Activated CD4-positive, alpha-beta T cell treated with anti-CD3 and anti-CD28 coated beads, Interleukin-2, amount 10 ng/mL, durations not matched to agents 24 days and 14 days (primary cell): ENCODE measurements at places on chromosomes 1 and 21. TPM values are rescaled to one million over a fixed set of nuclear protein-coding genes. Genes with fewer than 3 reads are reported as not detected.

Gene TBX19
- 2.5 and 3.2 TPM in 2 replicates for total RNA-seq

Gene HES2
- 0.19 and 0.26 TPM in 2 replicates for total RNA-seq

Gene CELA3A
- total RNA-seq, result not detected in 2 replicates

DNA sequence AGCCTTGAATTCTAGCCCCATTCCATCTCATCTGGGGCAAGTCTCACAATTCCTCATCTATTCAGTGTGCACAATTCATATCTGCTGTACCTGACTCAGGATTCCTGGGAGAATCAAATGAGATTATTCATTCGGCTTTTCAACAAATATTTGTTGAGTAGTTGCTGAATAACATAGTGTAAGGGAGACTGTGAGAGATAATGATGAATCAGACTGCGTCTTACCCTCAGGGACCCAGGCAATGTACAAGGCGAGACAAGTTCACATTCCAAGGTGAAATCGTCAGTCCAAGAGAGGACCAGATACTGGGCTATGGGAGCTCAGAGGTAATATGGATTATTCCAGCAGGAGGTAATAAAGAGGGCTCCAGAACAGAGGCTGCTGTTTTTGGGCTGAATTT lies 67.8 kb upstream of the SMYD2 start:
- no peaks in the 10 kb centered on the region for H3K36me3 ChIP-seq
- H3K4me3 ChIP-seq, result no peak overlapping the region
- no peak overlapping the region for H3K27ac ChIP-seq
- no peaks in the 10 kb centered on the region for H3K4me1 ChIP-seq

GRCh38 chr1:61329556-61329955 lies 247.2 kb downstream of the NFIA start:
- DNase-seq, result no peak
- peaks cover 26% of the 10 kb centered on the region for H3K4me1 ChIP-seq
- H3K27me3 ChIP-seq, result peaks cover 11% of the 10 kb centered on the region
- no peaks in the 10 kb centered on the region for H3K36me3 ChIP-seq
- no peak overlapping the region for H3K4me3 ChIP-seq

GRCh38 chr1:90969241-90969640 lies 52.6 kb downstream of the ZNF644 start:
- no peak for DNase-seq
- H3K4me1 ChIP-seq, result peaks cover 8% of the 10 kb centered on the region
- peaks cover 14% of the 10 kb centered on the region for H3K36me3 ChIP-seq
- H3K27me3 ChIP-seq, result no peaks in the 10 kb centered on the region
- no peak overlapping the region for H3K27ac ChIP-seq
- no peak overlapping the region for H3K4me3 ChIP-seq

- no peak for DNase-seq
- H3K27me3 ChIP-seq, result no peaks in the 10 kb centered on the region
- peaks cover 48% of the 10 kb centered on the region for H3K4me1 ChIP-seq
- no peaks in the 10 kb centered on the region for H3K36me3 ChIP-seq
- peak overlapping the region; percentile 95 for H3K27ac ChIP-seq
- peak overlapping the region; percentile 71 for H3K4me3 ChIP-seq
These were observed 179.1 kb downstream of the PSMG1 start for GRCh38 chr21:39003982-39004633.

DNA sequence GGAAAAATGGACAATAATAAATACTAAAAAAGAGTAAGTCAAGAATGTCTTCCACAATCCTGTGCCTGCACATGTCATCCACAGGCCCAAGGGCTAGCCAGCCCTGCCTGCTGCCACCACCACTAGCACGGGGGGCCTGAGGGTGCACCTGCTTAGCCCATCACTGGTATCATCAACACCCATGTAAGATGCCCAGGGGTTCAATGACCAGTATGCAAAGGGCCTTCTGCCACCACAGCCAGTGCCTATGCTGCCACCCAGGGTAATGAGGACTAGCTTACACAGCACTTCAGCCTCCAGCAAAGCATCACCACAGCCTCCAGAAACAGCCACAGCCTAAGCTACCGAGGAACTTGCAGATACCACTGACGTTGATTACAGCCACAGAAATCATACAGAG lies 46.3 kb downstream of the POFUT2 start:
- no peak overlapping the region for H3K27ac ChIP-seq
- peaks cover 41% of the 10 kb centered on the region for H3K27me3 ChIP-seq
- peaks cover 2% of the 10 kb centered on the region for H3K4me1 ChIP-seq
- DNase-seq, result peak; percentile 51
- peaks cover 3% of the 10 kb centered on the region for H3K36me3 ChIP-seq
- H3K4me3 ChIP-seq, result no peak overlapping the region

DNA sequence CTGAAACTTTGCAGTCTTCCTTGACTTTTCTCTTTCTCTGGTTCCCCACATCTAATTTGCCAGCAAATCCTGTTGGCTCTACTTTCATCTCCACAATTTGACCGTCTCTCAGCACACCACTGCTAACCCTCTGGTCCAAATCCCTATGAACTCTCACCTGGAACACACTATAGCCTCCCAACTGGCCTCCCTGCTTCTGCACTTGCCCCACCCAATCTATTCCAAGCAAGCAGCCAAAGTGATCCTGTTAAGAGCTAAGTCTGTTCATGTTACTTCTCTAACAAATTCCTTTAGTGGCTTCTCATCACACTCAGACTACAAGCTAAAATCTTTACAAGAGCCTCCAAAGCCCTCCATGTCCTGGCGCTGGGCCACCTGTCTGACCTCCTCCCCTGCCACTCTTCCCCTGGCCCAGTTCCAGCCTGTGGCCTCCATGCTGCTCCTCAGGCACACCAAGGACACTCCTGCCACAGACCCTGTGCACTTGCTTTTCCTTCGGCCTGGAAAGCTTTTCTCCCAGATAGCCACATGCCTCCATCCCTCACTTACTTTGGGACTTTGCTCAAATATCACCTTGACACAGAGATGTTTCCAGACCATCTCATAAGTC lies 104.1 kb downstream of the DTL start:
- no peaks in the 10 kb centered on the region for H3K4me1 ChIP-seq
- H3K27me3 ChIP-seq, result no peaks in the 10 kb centered on the region
- H3K4me3 ChIP-seq, result no peak overlapping the region
- no peak overlapping the region for H3K27ac ChIP-seq
- DNase-seq, result no peak

- H3K36me3 ChIP-seq, result no peaks in the 10 kb centered on the region
- H3K4me1 ChIP-seq, result no peaks in the 10 kb centered on the region
- H3K4me3 ChIP-seq, result no peak overlapping the region
- H3K27me3 ChIP-seq, result no peaks in the 10 kb centered on the region
These were observed 719.4 kb upstream of the PTBP2 start for GRCh38 chr1:96002201-96002600.

DNA sequence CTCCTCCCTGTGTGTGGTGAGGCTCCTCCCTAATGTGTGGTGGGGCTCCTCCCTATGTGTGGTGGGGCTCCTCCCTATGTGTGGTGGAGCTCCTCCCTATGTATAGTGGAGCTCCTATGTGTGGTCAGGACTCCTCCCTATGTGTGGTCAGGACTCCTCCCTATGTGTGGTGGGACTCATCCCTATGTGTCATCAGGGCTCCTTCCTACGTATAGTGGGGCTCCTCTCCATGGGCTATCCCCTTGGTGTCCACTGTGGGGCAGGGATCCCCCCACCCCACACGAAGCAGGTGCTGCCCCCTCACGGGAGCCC lies 29.6 kb downstream of the PRSS38 start:
- no peaks in the 10 kb centered on the region for H3K27me3 ChIP-seq
- H3K27ac ChIP-seq, result no peak overlapping the region
- H3K4me3 ChIP-seq, result no peak overlapping the region
- no peaks in the 10 kb centered on the region for H3K4me1 ChIP-seq
